NCI-H1930 (cell line): ENCODE measurements at places on chromosomes 11 and 22.
A peak's percentile ranks its signal among the peaks of the same experiment; 100 is the strongest.

DNA sequence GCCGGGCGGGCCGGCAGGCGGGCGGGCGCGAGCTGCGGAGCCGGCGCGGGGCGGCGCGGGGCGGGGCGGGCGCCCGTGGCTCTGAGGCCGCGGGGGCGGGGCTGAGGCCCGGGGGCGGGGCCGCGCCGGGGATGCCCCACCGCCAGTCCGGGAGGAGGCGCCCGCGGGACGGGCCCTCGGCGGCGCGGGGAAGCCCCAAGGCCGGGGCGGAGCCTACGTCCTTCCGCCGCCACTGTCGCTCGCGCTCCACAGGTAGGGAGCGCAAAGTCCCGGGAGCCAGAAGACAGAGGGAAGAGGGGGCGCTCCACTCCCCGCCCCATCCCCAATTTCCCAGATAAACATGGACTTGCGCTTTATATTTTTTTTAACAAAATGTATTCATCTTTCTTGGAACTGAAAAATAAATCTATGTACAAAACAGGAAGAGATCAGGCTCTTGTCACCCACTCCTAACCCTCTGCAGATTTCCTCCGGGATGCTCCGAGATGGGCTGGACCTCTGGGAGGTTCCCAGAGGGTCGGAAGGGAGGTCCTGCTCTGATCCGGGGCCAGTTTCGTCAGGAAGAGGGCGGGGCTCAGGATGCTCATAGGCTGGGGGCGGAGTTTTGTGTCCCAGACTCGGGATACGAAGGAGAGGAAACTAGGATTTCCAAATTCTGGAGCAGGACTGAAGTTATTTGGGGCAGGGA, at the start of gene MAP4K2:
TSS of gene MAP4K2 (minus strand) at position 57 of the 688 bp plus-strand sequence. CDS start 65 bp downstream, outside the sequence.
- peak; percentile 66 for DNase-seq

DNA sequence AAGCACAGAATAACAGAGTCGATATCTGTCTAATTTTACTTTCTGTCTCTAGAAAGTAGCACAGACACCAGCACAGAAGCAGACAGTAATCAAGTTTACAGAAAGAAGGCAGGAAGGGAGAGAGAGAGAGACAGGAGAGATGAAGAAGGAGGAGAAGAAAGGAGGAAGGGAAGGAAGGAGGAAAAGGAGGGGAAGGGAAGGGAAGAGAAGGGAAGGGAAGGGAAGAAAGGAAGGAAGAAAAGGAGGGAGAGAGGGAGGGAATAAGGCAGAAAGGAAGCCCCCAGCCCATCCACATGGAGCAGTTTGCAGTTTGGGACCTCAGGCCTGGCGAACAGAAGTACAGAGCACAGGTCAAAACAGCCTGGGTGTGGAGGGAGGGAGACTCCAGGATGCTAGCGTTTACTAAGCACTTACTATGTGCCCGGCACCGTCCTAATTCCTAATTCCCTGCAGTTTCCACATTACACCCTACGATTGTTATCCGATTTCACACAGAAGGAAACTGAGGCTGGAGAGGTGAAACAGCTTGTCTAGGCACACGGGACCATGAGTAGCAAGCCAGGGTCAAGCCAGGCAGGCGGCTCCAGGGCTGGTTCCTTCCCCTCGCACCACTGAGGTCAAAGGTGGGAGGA, 46.0 kb upstream of the WNT7B start:
- DNase-seq, result no peak

GRCh38 chr11:33835143-33835878, 56.6 kb downstream of the LMO2 start:
- DNase-seq, result no peak

- DNase-seq, result no peak
Observed at GRCh38 chr11:94654201-94654600, 87.0 kb downstream of the PIWIL4 start.

DNA sequence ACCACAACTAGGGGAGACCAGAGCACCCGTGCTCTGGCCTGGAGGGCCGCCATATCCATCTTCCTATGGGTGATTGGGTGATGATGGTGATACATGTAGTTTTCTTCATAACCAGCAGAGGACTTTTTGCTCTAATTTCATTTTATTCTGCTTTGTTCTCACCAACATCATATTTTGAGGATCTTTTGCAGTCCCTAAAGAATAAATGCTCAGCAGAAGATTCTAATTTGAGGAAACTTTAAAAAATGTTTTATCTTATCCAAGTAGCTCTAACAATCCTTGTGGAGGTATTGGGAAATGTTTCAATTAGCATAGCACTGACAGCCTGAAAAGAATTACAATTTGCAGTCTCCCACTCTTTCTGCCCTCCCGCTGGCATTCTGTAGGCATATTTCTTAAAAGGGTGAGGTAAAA, 544.0 kb downstream of the NTM start:
- DNase-seq, result no peak

- DNase-seq, result no peak
Observed at GRCh38 chr22:30314915-30315314, 11.8 kb downstream of the TBC1D10A start.

DNA sequence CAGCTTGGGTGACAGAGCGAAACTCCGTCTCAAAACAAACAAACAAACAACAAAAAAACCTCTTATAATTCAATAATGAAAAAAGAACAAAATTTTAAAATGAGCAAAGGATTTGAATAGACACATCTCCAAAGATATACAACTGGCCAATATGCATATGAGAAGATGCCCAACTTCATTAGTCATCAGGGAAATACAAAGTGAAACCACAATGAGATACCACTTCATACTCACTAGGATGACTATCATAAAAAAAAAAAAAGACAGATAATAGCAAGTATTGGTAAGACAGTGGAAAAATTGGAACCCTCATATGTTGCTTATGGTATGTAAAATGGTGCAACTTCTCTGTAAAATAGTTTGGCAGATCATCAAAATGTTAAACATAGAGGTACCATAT, 28.7 kb upstream of the BARX2 start:
- DNase-seq, result no peak

- no peak for DNase-seq
Observed at GRCh38 chr22:45574069-45574703, 71.5 kb downstream of the FBLN1 start.

- no peak for DNase-seq
Observed at GRCh38 chr11:88352139-88352538, 14.6 kb upstream of the CTSC start.

- DNase-seq, result no peak
Observed at GRCh38 chr11:28545536-28545935, 437.3 kb downstream of the METTL15 start.

- no peak for DNase-seq
Observed at GRCh38 chr11:102494216-102494615, 36.3 kb downstream of the MMP7 start.

GRCh38 chr22:49262167-49262566, 565.5 kb downstream of the BRD1 start:
- no peak for DNase-seq

DNA sequence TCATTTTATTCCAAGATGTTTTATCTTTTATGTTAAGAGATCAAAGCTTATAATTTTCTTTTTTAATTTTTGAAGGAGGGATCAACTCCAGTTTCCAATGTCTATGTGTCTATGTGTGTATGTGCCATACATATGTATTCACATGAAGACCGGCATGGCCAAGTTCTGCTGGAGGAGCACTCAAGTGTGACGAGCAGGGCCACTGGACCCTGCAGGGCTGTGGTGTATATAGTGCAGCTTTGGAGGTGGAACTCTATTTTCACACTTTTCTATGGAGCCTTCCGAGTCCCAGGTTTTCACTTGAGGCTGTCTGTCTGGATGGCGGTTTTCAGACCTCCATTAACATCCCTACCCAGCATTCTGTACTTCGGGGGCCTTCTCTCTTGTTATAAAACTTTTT, 36.5 kb upstream of the TTC12 start:
- DNase-seq, result no peak

GRCh38 chr11:94960488-94960887, 12.9 kb downstream of the CWC15 start:
- DNase-seq, result no peak

- DNase-seq, result peak; percentile 95
Observed at GRCh38 chr11:77473801-77474683, at the start of gene PAK1. Gene PAK1, minus strand, starts transcription at chr11:77474094. Its CDS starts 81,574 bp downstream, at chr11:77392520.

DNA sequence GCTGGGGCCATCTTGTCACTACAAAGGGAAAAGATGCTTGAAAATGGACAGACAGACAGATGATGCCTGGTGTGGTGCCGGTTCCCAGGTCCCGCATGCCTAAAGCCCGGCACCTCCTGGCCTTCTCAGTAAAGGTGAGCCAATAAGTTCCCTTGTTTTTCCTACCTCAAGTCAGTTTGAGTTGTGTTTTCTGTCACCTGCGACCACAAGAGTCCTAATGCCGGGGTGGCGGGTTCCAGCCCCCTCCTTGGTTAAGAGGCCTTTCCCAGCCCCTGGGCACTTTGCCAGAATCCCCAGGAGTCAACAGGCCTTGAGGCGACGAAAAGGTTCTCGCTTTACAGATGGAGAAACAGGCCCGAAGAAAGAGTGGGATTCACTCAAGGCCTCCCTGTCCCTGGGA, 9.0 kb downstream of the FGF19 start:
- DNase-seq, result no peak

DNA sequence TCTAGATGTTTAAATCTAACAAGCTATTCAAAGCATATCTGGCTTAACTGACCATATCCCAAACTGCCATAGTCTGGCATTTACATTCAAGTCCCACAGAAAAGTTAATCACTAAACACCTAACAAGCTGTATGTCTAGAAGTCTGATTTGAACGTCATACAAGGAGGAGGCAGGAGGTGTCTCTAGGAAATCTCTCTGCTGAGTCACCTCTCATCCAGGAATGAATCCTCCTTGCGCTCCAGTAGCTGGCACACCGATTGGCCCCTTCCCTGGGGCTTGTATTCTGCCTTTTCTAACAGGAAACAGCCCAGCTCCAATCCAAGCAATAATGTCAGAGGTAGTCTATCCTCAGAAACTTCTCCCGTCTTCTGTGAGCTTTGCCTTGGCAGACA, 31.8 kb downstream of the FEZ1 start:
- no peak for DNase-seq
